ENCODE measurements at places on chromosomes 12 and 14. TPM values are rescaled to one million over a fixed set of nuclear protein-coding genes. Genes with fewer than 3 reads are reported as not detected.

Gene TMEM263
- total RNA-seq: 33.4 TPM

Gene FGF23
- not detected for total RNA-seq

Gene FAM186B
- 0.17 TPM for total RNA-seq

Gene VIPAS39
- 17.5 TPM for total RNA-seq

Gene ABCD2
- 0.03 TPM for total RNA-seq

GRCh38 chr12:91099836-91100235 is 11.5 kb downstream of the LUM start:
- no peak for DNase-seq

- DNase-seq: no peak
Measured at GRCh38 chr12:90943255-90943654, 11.7 kb downstream of the CCER1 start.

- no peak for DNase-seq
Measured at GRCh38 chr12:89884952-89885351, 176.3 kb upstream of the ATP2B1 start.

DNA sequence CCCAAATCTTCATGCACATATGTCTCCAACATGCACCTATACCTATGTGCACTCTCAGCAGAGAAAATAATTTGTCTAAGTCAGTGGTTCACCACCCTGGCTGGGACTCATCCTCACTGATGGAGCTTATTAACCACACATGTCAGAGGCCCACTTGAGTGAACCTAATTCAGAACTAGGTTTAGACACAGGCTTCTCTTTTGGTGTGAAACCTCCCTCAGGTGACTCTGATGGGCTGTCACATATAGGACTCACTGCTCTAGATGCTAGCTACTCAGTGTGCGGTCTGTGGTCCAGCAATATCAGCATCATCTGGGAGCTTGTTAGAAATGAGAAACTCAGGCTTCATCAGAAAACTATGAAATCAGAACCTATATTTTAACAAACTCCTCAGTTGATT is 85.7 kb downstream of the SLC6A15 start:
- no peak for DNase-seq

All from HT1080 (cell line).